Foreskin keratinocyte (primary cell): ENCODE measurements at places on chromosomes 1 and 21.

GRCh38 chr1:227428803-227429202, 110.5 kb upstream of the CDC42BPA start:
- no peak for DNase-seq

GRCh38 chr1:2133879-2134215, 60.7 kb downstream of the FAAP20 start:
- no peak for DNase-seq

DNA sequence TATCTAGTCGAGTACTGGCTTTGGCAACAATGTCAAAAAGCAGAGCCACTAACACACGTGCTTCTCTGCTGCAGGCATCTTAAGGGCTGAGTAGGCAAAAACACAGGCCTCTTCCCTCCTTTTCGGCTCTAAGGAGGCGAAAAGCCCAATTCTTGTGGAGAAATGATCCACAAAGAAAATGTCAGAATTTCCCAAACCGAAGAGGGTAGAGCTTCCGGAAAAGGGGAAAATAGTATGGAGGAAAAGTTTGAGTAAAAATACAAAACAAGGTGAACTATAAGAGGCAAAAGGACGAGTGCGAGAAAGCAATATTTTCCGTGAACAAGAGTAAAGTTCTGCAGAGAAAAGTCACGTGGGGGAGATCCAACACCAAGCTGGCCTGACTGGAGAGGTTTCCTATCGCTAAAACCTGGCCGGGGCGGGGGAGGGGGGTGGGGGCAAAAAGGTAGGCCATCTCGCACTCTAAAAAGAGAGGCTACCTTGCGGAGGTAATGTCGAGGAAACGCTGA, 551 bp downstream of the ZRANB2 start:
- DNase-seq = no peak

GRCh38 chr1:8965121-8965820, 19.6 kb downstream of the CA6 start:
- no peak for DNase-seq

DNA sequence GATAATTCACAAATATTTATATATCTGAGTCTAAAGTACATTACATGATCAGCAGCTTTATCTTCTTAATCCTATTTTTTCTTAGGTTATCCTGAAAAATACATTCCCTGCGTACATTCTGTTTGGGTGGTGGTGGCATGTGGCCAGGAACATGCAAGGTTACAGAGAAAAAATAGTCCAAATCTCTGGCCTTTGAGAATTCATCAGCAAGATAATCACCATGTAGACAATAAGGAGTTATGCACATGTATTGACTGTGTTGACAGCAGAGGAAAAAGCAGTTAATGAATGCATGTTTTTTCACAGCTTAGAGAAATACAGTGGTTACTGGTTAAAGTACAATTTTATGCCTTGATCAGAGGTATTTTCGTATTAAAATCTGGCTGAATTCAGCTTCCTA, 49.0 kb downstream of the ABCA4 start:
- no peak for DNase-seq

- DNase-seq = peak; percentile 66
Observed at GRCh38 chr1:16984717-16985116, 4.3 kb upstream of the MFAP2 start.

GRCh38 chr1:157595356-157595755, 2.5 kb downstream of the FCRL4 start:
- DNase-seq = no peak

GRCh38 chr21:22842875-22843274, 1844.7 kb downstream of the NCAM2 start:
- no peak for DNase-seq

DNA sequence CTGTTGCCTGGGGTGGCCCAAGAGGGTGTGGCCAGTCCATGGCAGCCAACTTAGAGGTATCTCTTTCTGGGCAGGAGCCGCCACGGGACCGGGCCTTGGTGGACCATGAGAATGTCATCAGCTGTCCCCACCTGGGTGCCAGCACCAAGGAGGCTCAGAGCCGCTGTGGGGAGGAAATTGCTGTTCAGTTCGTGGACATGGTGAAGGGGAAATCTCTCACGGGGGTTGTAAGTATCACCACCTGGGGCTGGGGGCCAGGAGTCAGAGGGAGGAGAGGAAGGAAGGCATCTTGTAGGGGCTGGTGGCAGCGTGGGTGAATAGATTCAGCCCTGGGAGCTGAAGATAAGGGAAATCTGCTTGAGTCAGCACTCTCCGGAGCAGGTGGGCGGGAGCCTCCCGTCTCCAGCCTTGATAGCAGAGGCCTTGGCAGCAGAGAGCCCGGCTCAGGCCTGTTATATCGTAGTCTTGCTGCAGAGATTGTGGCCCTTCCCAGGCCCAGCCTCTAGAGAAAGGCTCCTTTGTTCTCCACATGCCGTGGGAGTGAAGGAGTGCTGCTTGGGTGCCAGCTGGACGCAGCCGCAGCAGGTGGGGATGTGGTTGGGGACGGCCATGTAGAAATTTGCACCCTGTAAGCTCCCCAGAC, 25.4 kb downstream of the PHGDH start:
- no peak for DNase-seq

GRCh38 chr1:78054559-78054958, 8.8 kb downstream of the GIPC2 start:
- no peak for DNase-seq

DNA sequence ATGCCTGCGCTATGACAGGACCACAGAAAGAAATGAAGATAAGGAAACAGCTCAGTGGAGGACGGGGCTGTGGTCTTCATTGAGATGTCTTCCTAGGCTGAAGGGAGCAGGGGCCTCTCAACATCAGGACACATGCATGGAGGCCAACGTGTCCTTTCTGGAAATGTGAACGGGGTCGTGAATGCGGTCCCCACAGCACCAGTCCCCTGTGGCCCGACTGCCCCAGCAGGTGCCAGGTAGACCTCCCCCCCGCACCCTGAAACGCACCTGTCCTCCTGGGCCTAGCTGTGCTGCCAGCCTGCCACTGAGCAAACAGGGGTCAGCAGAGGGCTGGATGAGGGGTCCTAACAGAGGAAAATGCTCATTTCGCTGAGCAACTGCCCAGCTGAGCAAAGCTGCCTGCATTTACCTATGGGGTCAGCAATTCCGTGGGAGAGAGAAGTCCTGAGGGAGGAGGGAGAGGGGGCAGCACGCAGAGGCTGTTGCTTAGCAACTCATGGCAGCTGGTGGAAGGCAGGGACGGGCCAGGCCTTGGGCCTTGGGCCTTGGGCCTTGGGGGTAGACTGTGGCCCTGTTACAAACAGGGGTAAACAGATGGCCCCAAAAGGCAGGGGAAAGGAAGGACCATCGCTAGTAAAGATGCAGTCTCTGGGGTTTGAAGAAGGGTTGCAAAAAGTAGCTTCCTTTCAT, 77.4 kb downstream of the NPHP4 start:
- DNase-seq = no peak

DNA sequence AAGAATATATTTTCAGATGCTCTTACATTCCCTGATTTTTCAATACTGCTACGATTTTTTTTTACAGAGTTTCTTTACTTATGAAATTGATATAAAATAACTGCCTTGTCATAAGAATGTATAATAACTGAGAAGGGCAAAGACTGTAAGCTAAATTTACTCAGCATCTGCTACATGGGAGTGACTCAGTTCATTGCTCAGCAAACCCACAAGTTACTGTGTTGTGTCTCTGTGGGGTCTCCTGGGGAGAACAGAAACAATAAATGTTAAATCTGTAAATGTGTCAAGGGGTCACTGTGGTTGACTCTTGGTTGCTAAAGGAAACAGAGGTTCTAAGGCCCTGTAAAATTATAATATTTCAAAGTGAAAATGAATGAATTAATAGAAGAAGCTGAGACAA, 210.3 kb upstream of the CACYBP start:
- DNase-seq = peak; percentile 65

- no peak for DNase-seq
Observed at GRCh38 chr1:66576645-66577044, 42.7 kb downstream of the SGIP1 start.

DNA sequence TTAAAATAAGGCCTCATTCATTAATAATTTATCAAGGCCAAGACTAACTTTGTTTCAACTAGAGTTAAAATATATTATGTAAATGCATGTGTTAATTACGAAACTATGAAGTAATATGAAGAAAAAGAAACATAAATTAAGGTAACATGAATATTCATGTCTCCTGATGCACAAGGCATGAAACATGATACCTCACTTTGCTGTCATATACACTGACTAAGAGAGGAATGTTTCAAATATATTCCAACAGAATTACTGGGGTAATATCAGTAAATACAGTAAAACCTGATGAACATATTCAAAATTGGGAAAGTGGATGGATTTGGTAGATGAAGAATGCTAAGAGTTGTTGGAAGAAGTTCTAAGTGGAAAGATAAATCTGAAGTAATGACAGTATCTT, 274.6 kb downstream of the LRRC7 start:
- no peak for DNase-seq

- no peak for DNase-seq
Observed at GRCh38 chr1:18893120-18893519, 9.2 kb downstream of the ALDH4A1 start.

GRCh38 chr1:85935234-85935633, 221.3 kb downstream of the COL24A1 start:
- DNase-seq = no peak

- DNase-seq = peak; percentile 65
Observed at GRCh38 chr1:205633421-205633976, 1.7 kb upstream of the ELK4 start.

GRCh38 chr21:42356046-42356445, 5.3 kb upstream of the TFF2 start:
- no peak for DNase-seq

- DNase-seq = no peak
Observed at GRCh38 chr1:202072211-202072765, 50.4 kb upstream of the GPR37L1 start.

- DNase-seq = no peak
Observed at GRCh38 chr1:107467811-107468210, 327.0 kb downstream of the NTNG1 start.
